ENCODE measurements at places on chromosomes 1 and 21. TPM values are rescaled to one million over a fixed set of nuclear protein-coding genes. Genes with fewer than 3 reads are reported as not detected.

Gene BSND
- 0.05 TPM for total RNA-seq

Gene CYP4A11
- total RNA-seq: not detected

Gene LMX1A
- not detected for total RNA-seq

Gene LRRC38
- total RNA-seq: not detected

Gene G0S2
- 0.64 TPM for total RNA-seq

Gene THEM5
- total RNA-seq: not detected

Gene KCNE2
- total RNA-seq: not detected

Gene SOX13
- 1.3 TPM for total RNA-seq

Gene CYP2J2
- total RNA-seq: 2.9 TPM

Gene BLACAT1
- total RNA-seq: 0.20 TPM

Gene NUP210L
- 0.04 TPM for total RNA-seq

Gene HES3
- not detected for total RNA-seq

Gene NR1I3
- total RNA-seq: not detected

Gene GIPC2
- 0.10 TPM for total RNA-seq

Gene CELSR2
- total RNA-seq: 5.3 TPM

GRCh38 chr1:230091473-230092231 lies 24.6 kb downstream of the GALNT2 start:
- no peak overlapping the region for H3K27ac ChIP-seq
- peaks cover 22% of the 10 kb centered on the region for H3K4me1 ChIP-seq
- H3K27me3 ChIP-seq: no peaks in the 10 kb centered on the region
- DNase-seq: no peak
- no peak overlapping the region for H3K4me3 ChIP-seq
- H3K36me3 ChIP-seq: peaks cover 10% of the 10 kb centered on the region

DNA sequence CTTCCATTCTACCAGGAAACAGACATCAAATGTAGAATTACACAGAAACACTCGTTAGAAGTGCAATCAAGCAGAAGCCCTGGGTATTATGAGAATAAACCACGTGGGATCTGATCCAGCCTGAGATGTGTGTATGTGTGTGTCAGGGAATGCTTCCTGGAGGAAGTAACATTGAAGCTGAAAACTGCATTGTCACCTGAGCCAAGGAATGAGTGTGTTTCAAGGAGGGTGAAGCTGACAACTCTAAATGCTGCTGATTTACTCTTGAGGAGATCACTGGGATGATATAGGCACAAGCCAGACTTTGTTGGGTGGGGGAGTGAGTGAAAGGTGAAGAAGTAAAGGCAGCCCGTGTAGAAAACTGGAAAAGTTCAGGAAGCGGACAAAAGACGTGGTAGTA lies 27.6 kb downstream of the FAAH start:
- peaks cover 5% of the 10 kb centered on the region for H3K27me3 ChIP-seq
- peak overlapping the region; percentile 19 for H3K27ac ChIP-seq

- H3K27me3 ChIP-seq: peaks cover 47% of the 10 kb centered on the region
- H3K4me1 ChIP-seq: no peaks in the 10 kb centered on the region
- DNase-seq: no peak
- H3K4me3 ChIP-seq: no peak overlapping the region
- H3K36me3 ChIP-seq: no peaks in the 10 kb centered on the region
Measured at GRCh38 chr1:179591253-179591591, 410 bp upstream of the TDRD5 start.

GRCh38 chr21:35476621-35477395 lies 427.7 kb upstream of the RUNX1 start:
- H3K27ac ChIP-seq: no peak overlapping the region
- H3K4me1 ChIP-seq: peaks cover 47% of the 10 kb centered on the region
- DNase-seq: no peak
- no peak overlapping the region for H3K4me3 ChIP-seq
- H3K27me3 ChIP-seq: peaks cover 7% of the 10 kb centered on the region
- peaks cover 19% of the 10 kb centered on the region for H3K36me3 ChIP-seq

- no peaks in the 10 kb centered on the region for H3K27me3 ChIP-seq
- peaks cover 31% of the 10 kb centered on the region for H3K4me1 ChIP-seq
- peak overlapping the region; percentile 38 for H3K27ac ChIP-seq
- no peak for DNase-seq
- peaks cover 53% of the 10 kb centered on the region for H3K36me3 ChIP-seq
Measured at GRCh38 chr1:101089613-101090338, 64.2 kb upstream of the DPH5 start.

DNA sequence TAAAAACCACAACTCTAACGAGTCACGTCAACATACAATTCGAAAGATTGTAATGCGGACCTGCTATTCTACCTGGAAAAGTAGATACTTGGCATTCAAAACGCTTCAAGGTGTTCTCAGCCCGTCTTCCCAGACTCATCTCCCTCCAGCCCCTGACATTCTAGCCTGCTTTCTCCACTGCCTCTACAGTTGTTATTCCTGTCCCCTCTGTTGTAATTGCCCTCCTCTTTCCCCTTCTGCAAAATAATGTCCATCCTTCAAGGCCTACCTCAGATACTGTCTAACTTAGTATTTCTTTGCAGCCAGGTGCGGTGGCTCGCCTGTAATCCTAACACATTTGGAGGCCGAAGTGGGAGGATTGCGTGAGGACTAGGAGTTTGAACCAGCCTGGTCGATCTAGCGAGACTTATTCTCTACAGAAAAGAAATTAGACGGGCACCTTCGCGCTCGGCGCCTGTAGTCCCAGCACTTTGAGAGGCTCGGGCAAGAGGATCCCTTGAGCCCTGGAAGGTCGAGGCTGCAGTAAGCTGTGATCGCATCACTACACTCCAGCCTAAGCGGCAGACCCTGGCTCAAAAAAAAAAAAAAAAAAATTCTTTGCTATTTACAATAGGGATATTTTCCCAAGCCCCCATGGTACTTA lies 756 bp upstream of the RBM34 start:
- peaks cover 26% of the 10 kb centered on the region for H3K4me1 ChIP-seq
- no peaks in the 10 kb centered on the region for H3K27me3 ChIP-seq
- peak overlapping the region; percentile 93 for H3K4me3 ChIP-seq
- DNase-seq: no peak
- H3K27ac ChIP-seq: peak overlapping the region; percentile 96

DNA sequence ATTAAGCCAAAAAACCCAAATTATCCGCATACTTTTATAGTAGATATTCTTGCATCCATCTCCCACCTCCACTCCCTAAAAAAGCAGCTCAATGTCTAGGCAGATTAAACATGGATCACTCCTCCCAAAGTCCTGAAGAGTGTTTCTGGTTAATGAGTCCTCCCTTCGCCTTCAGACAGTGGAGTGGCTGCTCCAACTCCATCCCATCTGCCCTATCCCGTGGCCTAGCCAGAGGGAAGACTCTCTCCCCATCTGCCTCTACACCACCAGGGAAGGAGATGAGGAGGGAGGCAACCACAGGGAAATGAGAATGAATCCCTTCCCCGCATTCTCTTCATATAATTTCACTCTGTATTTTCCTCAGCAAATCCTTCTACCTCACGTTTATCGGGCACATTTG lies 103.8 kb downstream of the SLC45A1 start:
- peaks cover 27% of the 10 kb centered on the region for H3K4me1 ChIP-seq
- H3K27me3 ChIP-seq: no peaks in the 10 kb centered on the region
- H3K36me3 ChIP-seq: peaks cover 34% of the 10 kb centered on the region
- DNase-seq: no peak
- H3K4me3 ChIP-seq: no peak overlapping the region

- peaks cover 5% of the 10 kb centered on the region for H3K4me1 ChIP-seq
- H3K27ac ChIP-seq: no peak overlapping the region
- H3K4me3 ChIP-seq: peak overlapping the region; percentile 48
- no peak for DNase-seq
- no peaks in the 10 kb centered on the region for H3K36me3 ChIP-seq
Measured at GRCh38 chr1:112509660-112510178, 954 bp downstream of the WNT2B start.

DNA sequence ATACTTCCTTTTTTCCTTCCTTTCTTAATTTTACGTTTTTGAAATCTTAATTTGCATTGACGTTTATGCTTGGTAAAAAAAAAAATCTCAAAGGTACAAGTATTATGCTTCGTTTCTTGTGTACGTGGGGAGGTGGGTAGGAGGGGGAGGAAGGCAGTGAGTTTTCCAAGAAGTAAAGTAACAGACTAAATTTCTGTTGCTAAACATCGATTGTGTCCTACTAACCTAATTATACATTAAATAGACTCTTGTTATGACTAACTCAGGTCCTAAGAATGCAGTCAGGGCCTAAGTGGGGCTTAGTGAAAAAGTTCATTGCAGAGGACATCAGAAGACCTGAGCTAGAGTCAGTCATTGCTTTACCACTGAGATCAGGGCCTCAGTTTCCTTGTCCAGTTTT lies 17.5 kb downstream of the NEK7 start:
- H3K4me3 ChIP-seq: peak overlapping the region; percentile 22
- peaks cover 86% of the 10 kb centered on the region for H3K4me1 ChIP-seq
- no peaks in the 10 kb centered on the region for H3K27me3 ChIP-seq
- H3K36me3 ChIP-seq: peaks cover 11% of the 10 kb centered on the region

DNA sequence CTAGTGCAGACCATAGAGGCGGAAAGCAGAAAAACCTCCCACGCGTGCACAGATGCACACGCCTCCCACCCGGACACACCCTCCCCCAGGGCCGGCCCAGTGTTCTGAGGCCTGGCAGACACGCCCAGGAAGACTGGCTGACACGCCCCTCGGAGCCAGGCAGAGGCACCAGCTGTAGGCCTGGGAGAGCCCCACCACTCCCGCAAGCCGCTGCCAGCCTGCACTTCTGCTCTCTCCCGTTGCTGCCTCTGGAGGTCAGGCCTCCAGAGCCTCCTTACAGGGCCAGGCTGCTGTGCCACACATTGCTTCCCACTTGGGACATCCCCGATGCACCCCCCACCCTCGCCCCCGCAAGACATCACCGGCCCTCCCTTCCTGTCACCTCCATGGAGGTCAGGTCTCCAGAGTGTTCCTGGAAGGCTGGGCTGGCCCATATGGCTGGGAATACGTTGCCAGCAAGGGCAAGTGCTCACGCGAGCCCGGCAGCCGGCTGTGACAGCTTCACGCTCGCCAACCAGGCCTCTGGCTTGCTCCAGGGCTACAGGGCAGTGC lies 40.4 kb downstream of the CASZ1 start:
- H3K36me3 ChIP-seq: no peaks in the 10 kb centered on the region
- DNase-seq: peak; percentile 70
- H3K27ac ChIP-seq: no peak overlapping the region
- H3K27me3 ChIP-seq: no peaks in the 10 kb centered on the region
- H3K4me3 ChIP-seq: no peak overlapping the region

GRCh38 chr1:3731583-3732433 lies 20.4 kb upstream of the CCDC27 start:
- no peaks in the 10 kb centered on the region for H3K36me3 ChIP-seq
- no peaks in the 10 kb centered on the region for H3K27me3 ChIP-seq
- peaks cover 6% of the 10 kb centered on the region for H3K4me1 ChIP-seq

Measured in activated CD4-positive, alpha-beta T cell treated with anti-CD3 and anti-CD28 coated beads, Interleukin-2, amount 10 ng/mL, durations not matched to agents 7 days and 5 days (primary cell).